NCI-H526 (cell line): ENCODE measurements at places on chromosomes 5 and 9.

DNA sequence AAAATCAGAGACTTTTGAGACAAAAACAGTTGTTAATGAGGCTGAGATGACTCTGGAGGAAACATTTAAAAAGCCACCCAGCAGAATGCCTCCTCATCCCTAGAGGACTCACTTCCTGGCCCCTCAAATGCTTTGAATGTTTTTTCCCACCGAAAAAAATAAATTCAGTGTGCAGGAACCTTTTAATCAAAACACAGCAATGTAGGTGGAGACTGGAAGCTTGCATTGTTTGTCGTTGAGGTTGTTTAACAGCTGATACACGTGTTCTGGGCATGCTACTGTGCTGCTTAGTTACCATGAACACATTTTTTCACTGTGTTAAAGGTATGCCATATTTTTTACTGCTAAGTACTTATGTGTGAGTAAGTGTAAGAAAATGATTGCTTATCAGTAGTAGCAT lies 65.7 kb upstream of the ADCY2 start:
- no peak for DNase-seq

DNA sequence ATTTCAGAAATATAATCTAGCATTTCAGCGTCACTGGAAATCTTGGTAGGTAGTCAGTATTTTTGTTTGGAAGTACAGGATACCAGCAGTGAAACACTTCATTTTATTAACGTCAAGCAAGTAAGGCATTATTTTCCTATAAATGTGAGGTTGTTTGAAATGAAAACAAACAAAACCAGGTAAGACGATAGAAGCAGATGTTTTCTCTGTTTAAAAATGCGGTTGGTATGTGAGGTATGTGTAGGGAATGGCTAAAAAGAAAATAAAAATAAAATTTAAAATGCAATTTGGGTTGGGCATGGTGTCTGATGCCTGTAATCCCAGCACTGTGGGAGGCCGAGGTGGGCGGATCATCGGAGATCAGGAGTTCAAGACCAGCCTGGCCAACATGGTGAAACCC lies 16.1 kb downstream of the GDA start:
- DNase-seq: no peak

GRCh38 chr5:158917731-158918130 lies 182.0 kb downstream of the EBF1 start:
- DNase-seq: no peak

- DNase-seq: no peak
Measured at GRCh38 chr9:33959725-33960124, 89.0 kb downstream of the UBAP2 start.

- no peak for DNase-seq
Measured at GRCh38 chr5:102986074-102986473, 133.9 kb downstream of the GIN1 start.

- DNase-seq: peak; percentile 73
Measured at GRCh38 chr5:95730730-95731570, at the start of gene RHOBTB3. Gene RHOBTB3 (plus strand): TSS chr5:95731336. CDS start chr5:95731683, 347 bp downstream.

DNA sequence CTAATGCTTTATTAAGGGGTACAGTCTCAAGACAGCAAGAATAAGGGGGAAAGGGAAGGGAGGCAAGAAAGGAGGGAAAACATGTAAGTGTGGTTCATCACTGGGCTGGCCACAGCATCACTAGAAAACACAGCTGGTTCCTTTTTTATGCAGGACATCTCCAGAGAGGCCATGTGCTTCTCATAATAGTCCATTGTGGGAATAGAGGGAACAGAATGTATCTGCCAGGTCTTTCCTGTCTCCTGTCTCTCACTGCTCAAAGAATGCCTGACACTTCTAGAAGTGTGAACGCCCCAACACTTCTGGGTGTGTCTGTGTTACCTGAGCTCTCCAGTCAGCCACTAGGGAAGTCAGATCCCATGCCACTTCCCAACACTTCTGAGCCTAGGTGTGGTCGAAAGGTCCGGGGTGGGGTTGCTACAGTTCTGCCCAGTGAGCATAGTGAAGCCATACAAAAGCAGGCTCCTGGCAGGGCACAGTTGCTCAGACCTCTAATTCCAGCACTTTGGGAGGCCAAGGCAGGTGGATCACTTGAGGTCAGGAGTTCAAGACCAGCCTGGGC lies 255.6 kb upstream of the SLC30A5 start:
- no peak for DNase-seq

DNA sequence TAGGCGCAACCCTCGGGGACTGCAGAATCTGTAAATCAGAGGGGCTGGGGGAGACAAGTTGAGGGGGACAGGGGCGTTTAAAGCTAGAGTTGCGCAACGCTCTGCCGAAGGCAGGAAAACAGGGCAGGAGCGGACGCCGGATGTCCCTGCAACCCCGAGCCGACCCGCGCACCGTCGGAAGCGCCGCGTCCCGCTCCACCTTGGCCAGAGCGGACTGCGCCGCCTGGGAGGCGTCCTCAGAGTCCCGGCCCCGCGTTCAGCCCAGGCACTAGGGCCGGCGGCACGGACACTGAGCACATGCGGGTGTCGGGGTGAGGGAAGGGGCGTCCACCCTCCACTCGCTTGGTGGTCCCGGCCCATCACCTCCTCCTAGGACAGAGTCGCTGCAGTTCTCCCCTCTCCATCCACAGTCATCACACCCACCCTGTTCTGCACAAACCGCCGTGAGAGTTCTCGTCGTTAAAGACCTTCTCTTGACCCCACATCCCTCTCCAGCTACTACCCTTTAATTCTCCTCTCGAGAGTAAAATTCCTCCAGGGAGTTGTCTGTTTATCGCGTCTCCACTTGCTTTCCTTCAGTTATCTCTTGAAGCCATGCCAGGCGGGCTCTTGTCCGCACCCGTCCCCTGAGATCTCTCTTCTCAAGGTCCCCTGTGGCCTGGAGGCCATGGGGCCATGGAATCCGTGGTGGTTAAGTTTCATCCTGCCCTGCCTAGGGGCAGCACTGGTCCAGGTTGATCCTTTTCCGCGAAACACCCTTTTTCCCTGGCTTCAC lies 796 bp upstream of the PDLIM7 start:
- no peak for DNase-seq

DNA sequence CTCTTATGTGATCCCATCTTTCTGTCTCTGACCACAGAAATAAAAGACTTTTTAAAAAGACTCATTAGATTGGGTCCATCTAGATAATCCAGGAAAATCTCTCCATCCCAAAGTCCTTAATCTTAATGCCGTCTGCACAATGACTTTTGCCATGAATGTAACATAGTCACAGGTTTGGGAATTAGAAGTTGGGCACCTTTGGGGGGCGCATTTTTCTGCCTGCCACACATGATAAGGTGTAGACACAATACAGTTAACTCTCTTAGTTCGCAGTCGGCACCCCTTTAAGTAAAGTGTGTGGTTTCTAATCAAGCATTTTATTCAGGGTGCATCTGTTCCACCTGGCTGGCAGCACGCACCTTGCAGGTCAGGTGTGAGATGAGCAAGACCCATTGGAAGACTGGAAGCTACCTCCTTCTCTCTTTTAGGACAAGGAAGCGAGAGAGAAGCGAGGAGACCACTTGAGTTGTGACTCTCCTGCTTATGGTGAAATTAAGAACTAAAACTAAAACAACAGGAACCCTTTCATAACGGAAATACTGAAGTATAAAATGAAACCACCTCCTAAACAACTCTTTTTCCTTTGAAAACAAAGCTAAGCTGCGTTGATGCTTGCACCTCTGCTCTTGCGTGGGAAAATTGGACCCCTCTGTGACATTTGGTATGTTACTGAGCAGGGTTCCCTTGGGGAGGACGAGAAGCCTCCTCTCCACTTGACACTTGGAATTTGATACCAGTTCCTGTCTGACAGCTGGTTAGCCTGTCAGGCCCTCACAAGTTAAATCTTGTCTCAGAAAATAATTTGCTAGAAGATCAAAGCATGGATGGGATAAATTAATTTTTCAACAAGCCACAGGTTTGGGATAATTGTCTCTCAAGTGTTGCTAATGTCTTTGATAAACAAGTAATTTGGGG lies 304.6 kb upstream of the DMRT1 start:
- DNase-seq: no peak

- no peak for DNase-seq
Measured at GRCh38 chr5:33398501-33398900, 42.3 kb upstream of the TARS1 start.

- DNase-seq: no peak
Measured at GRCh38 chr9:137127301-137128157, 11.4 kb upstream of the GRIN1 start.

DNA sequence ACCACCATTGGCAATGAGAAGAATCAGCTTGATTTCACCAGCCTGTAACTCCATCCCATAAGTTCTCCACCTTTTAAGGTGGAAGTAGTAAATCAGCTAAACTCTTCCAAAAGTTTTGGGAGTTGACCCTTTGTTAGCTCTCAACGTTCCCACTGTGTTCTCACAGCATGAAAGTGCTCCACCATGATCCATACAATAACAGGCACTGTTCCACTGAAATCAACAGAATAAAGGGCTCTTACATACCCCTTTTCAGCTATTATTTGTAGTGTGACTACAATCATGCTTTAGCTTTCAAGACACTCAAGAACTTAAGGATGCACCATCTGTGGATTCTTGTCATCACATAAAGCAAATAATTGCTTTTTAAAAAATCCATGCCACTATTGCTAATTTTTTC lies 81.6 kb downstream of the PPP2R2B start:
- DNase-seq: no peak

DNA sequence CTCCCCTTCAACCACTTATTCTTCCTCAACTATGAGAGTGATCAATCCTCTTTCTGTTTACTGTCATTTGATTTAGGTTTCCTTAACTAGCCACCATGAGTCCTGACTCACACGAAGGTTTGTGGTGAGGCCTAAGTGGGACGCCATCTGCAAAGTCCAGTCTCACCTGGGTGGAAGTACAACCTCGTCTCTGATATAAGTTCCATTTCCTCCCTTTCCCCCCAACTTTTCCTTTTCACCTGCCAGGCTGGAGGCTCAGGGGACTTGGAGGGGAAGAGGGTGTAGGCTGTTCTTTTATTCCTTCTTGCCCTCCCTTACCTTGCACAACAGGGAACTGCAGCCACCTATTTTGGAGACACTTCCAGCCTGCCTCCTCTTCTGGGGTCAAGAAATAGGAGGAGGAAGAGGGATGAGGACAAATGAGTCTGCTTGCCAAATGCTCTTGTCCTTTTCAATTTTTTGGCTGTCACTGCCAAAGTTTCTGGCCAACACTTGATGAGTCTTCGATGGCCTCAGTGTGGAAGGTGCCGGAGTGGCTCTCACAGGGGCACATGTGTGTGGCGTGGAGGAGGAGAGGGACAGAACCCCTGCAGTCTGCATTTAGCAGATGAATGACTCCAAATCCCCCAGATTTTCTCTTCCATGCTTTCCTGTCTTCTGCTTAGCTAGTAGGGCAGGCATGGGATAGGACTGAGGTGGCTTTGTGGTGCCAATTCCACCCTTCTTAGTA lies 249.6 kb downstream of the NSG2 start:
- DNase-seq: no peak

- no peak for DNase-seq
Measured at GRCh38 chr5:95283022-95283615, 1.8 kb downstream of the MCTP1 start.

GRCh38 chr5:77663090-77663863 lies 24.8 kb upstream of the OTP start:
- DNase-seq: no peak

GRCh38 chr5:14413331-14413750 lies 168.3 kb upstream of the OTULINL start:
- no peak for DNase-seq

GRCh38 chr5:35026941-35027340 lies 20.8 kb downstream of the AGXT2 start:
- DNase-seq: no peak

- DNase-seq: no peak
Measured at GRCh38 chr9:136696502-136696901, 9.2 kb upstream of the AGPAT2 start.

DNA sequence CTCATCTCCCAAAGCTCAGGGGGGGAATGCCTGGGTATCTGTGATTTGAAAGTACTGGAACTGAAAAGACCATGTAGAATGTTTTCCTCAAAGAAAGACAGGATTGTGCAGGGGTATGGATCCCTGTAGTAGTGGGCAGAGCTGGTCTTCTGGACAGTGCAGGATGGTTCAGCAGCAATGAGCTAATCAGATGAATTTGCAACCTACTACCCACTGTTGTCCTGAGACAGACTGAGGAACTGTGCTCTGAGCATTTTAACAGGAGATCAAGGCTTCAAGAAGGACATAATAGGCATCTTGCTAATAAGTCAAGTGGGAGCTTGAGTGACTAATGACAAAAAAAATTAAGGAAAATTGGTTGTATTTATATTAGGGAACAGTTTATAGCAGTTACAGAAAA lies 61.7 kb downstream of the FYB1 start:
- no peak for DNase-seq

DNA sequence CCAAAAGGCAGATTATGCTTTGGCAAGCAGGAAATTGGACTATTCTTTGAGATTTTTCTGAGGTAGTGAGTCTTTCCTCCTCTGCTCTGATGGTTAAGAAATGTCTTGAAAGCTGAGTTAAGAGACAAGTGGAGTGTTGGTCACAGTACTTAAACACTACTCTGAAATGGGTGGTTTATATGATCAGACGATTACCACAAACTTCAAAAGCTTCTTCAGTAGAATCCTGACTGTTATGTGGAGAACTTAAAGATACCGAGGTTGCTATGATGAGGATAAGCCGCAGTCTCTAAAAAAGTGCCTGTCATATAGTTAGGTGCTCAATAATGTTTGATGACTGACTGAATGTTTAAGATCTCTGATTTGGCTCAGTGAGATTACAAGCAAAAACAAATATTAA lies 24.3 kb downstream of the GCNT4 start:
- DNase-seq: no peak

DNA sequence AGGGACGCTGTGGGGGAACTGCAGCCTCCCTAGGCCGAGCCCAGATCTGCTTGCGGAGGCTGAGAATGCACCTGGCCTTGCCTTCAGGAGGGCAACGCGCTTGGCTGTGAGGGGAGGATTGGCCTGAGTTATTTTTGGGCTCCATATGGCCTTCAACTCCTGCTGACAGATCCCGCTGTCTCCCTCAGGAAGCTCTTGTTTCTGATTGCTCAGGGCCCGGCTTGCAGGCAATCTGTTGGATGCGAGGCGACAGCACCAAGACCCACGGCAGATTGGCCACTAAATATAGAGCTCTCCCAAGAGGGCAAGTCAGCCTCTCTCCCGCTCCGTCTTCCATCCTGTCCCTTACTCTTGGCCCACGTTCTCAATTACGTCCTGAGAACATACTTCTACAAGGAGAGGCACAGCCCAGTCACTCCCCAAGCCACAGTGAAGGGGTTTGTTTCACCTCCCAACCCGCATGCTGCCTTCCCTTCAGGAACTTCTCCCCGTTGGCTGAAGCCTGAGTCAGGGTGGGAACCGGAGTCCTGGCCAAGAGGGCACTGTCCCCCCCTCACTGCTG lies 53.6 kb downstream of the RASGEF1C start:
- no peak for DNase-seq

DNA sequence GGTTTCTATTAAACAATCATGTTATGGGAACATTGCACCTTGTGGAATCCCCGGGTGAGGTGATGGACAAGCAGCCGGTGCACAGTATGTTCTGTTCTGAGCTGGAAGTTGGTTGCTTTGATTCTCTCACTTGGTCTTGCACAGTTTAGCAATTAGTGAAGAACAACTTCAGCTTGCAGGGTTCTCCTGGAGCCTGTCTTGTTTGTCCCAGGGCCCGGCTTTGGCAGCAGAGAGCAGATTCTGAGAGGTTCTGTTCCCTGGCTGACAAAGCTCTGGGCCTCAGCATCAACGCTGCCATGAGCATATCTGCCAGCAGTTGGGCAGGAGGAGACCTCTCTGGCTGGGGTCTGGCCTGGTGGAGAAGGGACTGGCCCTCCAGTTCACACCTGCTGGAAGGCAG lies 16.9 kb downstream of the GADD45G start:
- DNase-seq: no peak
